ENCODE measurements at places on chromosomes 3 and 15.

DNA sequence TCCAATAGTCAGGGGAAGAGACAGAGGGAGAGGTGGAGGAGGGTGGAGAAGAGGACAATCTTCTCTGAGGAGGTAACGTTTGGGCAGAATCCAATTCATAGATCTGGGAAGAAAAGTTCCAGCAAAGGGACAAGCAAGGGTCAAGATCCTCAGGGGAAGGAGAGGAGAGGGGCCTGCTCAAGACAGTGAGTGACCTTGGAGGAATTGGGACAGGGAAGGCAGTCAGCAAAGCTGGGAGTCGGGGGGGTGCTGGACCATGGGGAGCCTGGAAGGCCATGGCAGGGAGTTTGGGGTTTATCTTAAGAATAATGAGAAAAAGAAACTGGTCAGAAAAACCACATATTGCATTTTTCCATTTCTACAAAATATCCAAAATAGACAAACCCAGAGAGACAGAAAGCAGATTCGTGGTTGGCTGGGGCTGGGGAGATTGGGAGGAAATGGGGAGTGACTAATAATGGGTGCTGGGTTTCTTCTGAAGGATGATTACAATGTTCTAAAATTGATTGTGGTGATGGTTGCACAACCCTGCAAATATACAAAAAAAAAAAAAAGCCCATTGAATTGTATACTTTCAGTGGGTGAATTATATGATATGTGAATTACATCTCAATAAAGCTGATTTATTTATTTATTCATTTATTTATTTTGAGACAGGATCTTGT lies 19.6 kb upstream of the SRP14 start:
- no peak for DNase-seq

DNA sequence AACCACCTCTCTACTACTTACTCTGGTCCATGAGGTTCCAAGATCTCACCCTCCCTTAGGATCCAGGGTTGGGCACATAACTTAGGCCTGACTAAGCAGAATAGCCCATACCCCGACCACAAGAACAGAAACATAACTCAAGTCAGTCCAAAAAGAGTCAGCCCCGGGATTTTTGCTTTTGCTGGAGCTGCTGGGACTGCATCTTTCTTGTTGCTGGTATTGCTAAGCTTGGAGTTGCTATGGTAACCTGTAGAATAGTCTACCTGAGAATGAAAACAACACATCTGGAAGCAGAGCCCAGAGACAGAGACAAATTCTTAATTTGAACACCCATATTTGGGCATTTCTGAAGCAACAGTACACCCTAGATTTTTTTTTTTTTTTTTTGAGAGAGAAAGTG lies 6.5 kb downstream of the RUBCN start:
- DNase-seq: no peak

DNA sequence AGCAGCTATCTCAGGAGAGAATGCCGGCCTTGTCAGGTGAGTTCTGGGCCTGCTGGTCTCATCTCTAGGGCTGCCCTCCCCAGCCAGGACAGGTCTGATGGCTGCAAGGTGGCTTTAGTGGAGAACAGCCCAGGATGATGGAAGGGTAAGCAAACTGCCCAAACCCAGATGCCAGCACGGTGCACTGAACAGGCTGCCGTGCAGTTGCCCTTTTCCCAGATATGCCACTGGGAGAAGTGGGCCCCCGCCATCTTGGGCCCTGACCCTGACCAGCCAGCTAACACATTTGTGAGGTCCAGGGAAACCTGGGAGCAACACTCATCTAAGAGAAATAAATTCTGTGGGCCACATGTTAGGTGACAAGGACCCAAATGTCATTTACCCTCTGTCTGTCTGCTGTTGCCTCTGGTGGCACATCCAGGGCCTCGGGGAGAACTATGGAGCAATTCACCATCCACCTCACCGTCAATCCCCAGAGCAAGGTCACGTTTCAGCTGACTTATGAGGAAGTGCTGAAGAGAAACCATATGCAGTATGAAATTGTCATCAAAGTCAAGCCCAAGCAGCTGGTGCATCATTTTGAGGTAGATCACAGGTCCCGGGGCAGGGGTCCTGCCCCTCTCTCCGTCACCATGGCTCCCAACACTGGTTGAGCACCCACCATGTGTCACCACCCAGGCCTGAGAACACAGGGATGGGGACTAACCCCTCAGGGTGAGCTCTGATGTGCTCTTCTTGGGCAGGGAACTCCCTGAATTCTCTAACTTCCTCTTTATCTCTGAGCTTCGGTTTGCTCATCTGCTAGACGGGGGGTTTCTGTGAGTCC lies 1.8 kb downstream of the ITIH1 start:
- DNase-seq: no peak

GRCh38 chr15:82959423-82959822 lies 6.9 kb upstream of the HOMER2 start:
- no peak for DNase-seq

DNA sequence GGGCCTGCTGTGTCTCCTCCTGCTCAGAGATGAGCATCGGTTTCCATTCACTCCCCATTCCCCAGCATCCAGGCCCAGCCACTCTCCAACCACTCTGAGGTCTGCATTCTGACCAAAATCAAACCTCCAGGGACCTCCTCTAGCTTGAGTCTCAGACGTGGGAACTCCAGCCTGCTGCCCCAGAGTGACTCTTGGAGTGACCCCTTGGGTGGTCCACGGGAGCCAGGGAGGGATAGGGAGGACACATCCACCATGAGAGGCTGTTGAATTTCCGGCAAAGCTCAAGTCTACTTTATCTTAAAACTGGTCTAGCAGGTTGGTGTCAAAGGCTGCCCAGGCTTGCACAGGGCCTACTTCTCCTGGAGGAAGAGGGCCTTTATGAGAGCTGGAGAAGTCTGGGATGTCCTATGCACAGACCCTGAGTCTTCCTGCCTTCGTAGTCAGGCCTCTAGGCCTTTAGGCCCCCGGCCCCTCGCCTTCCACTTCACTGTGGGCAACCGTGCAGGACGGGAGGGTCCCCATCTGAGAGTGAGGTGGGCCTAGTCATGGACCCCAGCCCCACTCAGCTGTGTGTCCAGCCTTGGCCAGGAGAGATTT lies 8.9 kb downstream of the CISH start:
- no peak for DNase-seq

DNA sequence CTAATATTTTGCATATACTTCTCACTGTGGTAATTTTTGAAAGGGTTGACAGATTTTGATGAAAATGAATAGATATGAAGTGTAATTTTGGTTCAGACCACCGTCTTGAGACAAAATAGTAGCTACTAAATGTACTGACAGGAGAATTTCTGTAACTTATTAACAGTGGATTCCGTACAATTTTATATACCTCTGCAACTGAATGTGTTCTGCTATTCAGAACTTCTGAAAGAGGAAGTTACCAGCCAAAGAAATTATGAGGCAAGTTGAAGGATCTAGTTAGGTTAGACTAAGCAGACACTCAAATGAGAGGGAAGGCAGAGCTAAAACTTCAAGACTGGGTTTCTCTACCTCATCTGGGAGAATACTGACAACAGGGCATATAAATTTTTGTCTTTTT lies 29.4 kb downstream of the GAP43 start:
- DNase-seq: no peak

- DNase-seq: no peak
These were observed 42.4 kb downstream of the MYL3 start for GRCh38 chr3:46820852-46821251.

Measured in NCI-H460 (cell line).